ENCODE measurements at places on chromosomes 5 and 9.

GRCh38 chr5:141816598-141817399, 61.4 kb downstream of the PCDH1 start:
- no peak for DNase-seq

DNA sequence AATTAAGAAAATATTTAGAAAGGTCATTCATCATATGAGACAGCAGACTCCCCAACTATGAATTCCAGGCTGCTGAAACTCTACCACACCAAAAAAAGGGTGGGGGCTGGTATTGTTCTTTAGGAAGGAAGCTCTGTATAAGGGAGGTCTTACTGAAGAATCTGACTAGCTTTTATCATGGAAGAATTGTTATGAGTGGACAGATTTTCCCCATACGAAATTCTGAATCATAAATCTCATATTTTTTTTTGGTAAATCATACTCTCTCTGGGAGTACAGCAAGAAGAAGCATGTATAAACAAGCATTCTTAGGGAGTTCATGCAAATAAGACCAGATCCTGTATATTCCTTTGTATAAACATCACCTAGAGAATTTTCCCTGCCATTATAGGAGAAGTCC, 220.0 kb downstream of the SLC12A2 start:
- no peak for DNase-seq

DNA sequence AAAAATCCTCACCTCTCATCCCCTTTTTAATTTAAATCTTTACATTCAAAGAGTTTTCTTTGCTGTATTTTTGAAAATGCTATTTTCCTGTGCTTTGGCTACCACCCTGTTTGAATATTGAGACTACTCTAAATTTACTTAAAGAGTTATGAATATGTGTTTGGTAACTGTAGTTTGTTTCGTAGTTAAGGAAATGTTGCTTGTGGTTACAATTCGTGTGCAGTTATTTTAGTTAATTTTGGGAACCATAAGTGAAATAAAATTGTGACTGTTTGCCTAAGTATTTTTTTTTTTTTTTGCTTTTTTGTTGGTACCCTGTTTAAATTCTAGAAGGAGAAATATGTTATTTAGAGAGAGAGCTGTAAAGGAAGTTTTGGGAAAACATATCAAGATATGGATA, 78.7 kb downstream of the XRCC4 start:
- DNase-seq, result no peak

DNA sequence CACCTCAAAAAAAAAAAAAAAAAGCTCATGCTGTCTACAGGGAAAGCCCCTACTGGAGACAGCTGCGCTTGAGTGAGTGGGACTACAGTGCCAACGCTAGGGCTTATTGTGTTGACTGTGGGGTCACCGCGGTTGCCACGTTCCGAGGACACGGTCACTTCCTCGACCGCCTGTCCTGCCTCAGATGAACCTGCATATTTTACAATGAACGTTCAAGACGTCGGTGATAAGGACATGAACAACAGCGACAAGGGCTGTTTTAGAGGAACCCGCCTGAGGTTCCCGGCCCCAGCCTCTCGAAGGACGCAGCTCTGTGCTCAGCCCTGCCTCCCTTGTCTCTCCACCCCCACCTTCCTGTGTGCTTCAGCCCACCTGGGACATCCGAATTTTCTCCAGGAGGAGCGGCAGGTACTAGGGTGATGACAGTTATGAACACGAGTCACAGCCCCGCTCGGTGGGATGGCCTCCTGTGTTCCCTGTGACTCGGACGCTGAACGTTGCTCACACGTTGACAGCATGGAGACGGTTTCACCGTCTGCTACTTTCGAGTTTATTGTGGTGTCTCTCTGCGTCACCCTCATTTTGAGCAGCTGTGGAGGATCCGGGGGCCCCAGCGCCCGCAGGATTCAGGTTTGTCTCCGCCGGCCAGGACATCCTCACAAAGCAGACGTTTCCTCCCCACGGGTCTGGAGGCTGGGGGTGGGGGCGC, 11.3 kb upstream of the DIPK1B start:
- no peak for DNase-seq

DNA sequence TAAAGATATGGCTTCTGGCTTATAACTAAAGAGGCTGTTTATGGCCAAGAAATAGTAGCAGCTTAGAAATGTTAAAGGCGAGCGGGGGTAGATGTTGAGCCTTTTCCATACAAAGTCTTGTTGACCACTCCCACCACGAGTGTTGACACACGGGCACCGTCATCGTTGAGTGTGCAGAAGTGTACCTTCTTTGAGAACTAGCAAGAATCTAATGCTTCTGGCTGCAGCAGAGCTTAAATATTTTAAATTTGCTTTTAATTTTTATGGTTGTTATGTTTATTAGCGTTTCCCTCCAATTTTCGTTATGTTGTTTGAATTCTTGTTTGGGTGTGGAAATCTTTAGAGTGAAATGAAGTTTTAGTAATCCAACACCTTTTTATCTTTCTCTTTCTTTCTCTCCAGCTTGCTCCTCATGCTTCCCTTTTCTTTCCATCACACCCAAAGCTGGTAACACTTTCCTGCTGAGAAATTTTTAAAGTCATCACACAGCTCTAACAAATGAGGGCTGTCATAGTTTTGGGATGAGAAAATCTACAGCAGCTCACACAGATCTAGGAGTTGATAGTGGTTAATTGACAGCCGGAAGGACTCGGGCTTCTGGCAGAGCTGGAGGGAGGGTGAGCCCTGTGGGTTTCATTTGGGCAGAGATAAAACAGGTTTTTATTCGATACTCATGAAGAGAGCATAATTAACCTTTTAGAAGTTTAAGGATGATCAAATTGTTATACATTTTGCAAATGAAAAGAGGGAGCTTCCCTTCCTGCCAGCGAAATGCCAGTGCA, 120.1 kb upstream of the ZNF608 start:
- no peak for DNase-seq

DNA sequence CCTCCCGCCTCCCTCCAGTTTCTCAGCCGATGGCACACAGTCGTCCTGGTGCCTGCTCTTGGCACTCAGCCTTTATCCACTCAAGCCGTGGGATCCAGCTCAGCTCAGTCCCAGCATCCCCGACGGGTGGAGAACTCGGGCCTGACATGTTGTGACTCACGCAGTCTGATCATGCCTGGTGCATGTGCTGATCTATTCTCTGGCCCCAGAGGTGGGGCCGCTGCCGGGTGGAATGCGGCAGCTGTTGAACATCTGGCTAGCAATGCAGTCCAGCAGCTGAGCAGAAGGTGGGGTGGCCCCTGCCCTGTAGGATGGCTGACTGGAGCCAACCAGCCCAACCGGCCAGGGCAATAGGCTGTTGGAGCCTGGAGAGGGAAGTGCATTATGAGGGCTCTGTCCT, 1.7 kb upstream of the AIF1L start:
- DNase-seq, result no peak

- DNase-seq, result no peak
These were observed 373.0 kb upstream of the MEF2C start for GRCh38 chr5:89255845-89256463.

All from stimulated activated naive CD4-positive, alpha-beta T cell (primary cell).